Esophagus mucosa (tissue), 1 donor: ENCODE measurements at places on chromosomes 11 and 22.

DNA sequence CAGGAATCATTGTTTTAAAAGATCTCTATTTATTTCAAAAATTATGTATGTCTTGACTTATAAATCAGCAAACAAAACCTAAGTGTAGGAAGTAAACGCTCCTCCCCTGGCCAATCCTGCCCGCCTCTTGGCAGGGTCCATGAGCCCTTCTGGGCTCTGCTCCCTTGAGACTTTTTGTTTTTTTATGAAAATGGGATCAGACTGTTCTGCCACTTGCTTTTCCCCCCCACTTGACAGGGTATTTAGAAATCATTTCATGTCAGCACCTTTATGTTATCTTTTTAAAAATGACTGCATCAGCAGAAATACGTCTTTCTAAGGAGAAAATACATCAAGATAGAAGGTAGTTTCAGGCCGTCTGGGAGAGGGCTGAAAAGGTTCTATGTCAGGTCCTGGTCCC, 35.6 kb downstream of the FBLN1 start:
- no peak for ATAC-seq

GRCh38 chr11:130732476-130732875, 183.8 kb downstream of the SNX19 start:
- no peak for ATAC-seq

- no peak for ATAC-seq
These were observed 53.1 kb downstream of the WNT7B start for GRCh38 chr22:45923835-45924234.

- no peak for ATAC-seq
These were observed 11.8 kb downstream of the ABTB2 start for GRCh38 chr11:34345991-34346480.

GRCh38 chr11:76153571-76153923, 52.8 kb downstream of the WNT11 start:
- no peak for ATAC-seq

GRCh38 chr11:36326524-36327419, 30.7 kb downstream of the PRR5L start:
- ATAC-seq, result no peak

DNA sequence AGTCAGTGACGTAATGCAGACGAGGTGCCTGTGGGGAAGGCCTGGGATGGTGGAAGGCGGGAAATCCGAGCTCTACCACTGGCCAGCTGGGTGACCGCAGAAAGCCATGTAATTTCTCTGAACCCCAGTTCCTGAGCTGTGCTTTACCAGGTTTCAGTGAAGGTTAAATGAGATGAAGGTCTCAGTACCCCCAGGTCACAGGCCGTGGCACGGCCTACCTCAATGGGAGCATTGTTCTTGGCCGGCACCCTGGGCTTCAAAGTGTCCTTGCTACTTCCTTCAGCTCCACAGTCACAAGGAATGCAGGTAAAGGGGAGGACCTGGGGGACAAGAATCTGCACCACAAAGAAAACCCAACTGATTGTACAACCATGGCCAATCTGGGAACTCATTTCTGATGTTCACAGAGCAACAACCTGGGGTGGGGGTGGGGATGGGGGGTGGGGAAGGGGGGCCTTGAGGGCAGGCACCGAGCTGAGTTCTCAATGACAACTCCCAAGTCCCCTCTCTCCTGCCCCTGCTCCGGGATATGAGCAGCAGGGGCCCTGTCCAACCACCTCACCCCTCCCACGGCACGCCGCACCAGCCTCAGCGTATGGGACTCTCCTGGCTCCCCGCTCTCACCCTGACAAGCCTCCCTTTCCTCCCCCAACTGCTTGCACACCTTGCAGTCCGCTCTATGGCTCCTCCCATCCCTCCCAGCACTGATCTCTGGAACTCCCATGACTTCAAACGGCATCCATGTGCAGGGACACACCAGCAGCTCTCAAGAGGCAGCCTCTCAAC, 59.1 kb upstream of the ARFGAP3 start:
- peak; percentile 21 for ATAC-seq

- ATAC-seq, result no peak
These were observed 321.6 kb downstream of the AASDHPPT start for GRCh38 chr11:106399076-106399511.

DNA sequence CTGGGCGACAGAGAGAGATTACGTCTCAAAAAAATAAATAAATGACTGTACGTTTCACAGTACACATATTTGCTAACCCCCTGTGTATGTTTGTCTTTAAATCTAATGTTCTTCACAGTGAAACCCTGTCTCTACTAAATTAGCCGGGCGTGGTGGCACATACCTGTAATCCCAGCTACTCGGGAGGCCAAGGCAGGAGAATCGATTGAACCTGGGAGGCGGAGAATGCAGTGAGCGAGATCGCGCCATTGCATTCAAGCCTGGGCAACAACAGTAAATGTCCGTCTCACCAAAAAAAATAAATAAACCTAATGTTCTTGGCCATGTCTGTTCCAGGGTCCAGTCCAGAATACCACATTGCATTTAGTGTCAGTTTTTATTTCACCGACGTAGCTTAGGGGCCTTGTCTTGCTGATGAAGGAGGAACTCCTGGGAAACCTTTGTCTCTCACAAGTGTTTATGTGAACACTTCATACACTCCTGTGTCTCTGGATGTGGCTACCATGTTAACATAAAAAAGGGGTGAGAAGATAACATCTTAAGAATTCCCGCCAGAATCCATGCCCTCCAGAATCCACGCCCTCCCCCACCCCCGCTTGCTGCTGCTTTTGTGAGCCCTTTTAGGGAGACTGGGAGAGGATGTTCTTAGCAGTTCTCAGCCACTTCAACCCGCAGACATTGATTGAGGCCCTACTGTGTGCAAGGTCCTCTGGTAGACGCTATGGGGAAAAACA, 5.0 kb upstream of the SERHL2 start:
- no peak for ATAC-seq

- no peak for ATAC-seq
These were observed 31.8 kb upstream of the FLI1 start for GRCh38 chr11:128662076-128662475.

GRCh38 chr11:73160005-73160760, 18.1 kb upstream of the FCHSD2 start:
- ATAC-seq, result no peak

DNA sequence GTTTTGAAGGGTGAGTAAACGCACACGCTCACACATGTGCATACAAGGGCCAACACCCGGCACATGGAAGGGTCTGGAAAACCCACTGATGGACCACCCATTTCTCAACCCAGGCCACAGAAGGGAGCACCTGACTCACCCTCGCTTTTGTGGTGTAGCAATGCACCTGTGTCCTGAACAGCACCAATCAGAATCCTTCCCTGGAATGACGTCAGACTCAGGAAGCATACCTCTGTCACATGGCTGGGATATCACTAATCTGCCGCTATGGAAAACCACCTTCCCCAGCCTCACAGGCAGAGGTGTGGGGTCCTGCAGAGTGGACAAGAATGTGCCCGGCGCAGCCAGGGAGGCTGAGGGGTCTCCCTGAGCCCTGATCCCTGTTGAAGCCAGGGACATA, 9.0 kb upstream of the OSM start:
- peak; percentile 6 for ATAC-seq

DNA sequence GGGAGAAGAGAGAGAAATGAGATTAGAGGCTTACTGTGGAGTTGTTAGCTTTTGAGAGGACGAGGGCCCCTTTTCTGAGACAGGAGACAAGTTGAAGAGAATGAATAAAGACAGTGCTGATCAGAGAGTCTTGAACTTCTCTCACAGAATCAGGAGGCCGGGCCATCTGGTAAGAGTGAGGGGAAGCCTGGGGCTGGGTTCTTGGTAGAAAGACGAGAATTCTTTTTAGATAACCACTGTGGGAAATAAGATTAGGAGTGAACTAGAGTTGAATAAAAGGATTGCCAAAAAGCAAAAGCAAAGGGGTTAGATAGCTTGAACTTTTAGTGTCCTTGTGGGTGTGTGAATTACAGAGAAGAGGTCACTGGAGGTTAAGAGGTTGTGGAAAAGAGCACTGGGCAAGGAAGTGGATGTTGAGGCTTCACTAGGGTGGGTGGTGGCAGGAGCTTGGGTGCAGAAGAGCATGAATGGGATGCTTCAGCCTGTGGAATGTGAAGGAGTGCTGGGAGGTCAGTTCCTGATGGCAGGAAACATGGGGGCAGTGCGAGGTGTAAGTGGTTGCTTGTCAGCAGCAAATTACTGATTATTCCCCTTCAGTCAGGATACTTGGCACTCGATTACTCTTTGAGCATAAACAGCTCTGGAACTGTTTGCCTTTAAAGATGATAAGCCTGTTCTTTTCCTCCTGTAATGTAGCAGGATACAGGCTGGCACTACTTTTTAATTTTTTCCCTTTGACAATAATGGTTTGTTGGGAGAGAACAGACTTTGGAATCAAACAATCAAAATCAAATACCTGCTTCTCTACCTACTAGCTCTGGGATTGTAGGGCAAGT, 98.3 kb downstream of the ARHGAP42 start:
- no peak for ATAC-seq

DNA sequence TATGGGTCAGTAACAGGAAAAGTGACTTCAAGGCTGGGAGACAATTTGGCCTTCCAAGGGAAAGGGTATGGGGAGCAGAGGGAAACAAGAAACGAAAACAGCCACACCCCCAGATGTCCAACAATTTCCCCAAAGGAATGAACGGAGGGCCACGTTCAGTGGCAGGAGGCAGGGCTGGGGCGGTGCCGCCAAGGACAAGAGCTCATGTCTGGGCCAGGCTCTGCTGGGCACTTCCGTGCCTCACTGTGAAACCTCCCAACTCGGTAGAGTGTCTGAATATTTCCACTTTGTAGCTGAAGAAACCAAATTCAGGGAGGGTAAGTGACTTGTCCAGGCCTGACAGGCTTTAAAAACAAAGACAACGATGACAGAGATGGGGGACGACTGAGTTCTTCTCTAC, 11.9 kb downstream of the IFT27 start:
- ATAC-seq, result peak; percentile 59

GRCh38 chr11:11445441-11446185, 92.6 kb upstream of the CSNK2A3 start:
- no peak for ATAC-seq

DNA sequence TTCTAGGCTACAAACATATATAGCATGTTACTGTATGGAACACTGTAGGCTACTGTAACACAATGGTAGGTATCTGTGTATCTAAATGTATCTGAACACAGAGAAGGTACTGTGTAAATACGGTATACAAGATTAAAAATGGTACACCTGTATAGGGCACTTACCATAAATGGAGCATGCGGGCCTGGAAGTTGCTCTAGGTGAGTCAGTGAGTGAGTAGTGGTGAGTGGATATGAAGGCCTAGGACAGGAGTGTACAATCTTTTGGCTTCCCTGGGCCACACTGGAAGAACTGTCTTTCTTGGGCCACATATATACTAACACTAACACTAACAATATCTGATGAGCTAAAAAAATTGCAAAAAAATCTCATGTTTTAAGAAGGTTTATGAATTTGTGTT, 21.4 kb downstream of the RNF141 start:
- ATAC-seq, result no peak

GRCh38 chr22:33569559-33569958, 350.7 kb downstream of the LARGE1 start:
- no peak for ATAC-seq

DNA sequence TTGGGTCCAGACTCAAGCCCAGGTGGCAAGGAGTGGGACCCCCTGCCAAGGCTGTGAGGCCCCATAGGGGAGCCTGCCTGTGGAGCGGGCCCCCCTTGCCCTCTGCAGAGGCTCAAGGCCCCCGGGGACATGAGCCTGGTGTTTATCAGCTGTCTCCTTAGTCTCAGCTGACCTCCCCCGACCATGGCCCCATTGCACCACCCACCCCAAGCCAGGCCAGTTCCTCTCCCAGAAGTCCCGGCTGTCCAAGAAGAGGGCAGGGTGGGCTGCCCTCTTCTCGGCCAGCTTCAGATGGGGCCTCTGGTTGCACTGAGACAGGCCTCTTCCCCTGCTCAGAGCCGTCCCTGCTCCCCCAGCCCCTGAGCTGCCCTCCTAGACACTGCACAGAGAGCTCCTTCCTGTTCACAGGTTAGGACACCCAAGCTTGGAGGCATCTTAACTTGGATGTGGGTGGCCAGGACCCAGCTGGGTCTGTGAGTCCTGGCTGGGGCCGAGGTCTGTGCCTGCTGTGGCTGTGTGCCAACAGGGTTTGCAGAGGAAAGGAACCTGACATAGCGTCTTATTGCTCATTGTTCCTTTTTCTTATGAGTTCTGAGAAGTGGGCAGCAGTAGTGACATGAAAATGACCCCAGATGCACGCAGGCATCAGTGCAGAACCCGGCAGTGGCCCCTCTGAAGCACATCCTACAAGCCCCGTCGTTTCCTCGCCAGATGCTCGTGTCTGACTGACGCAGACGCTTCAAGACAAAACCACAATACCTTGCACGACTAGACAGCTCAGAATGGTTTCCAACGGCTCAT, 5.4 kb downstream of the TRABD start:
- peak; percentile 3 for ATAC-seq

DNA sequence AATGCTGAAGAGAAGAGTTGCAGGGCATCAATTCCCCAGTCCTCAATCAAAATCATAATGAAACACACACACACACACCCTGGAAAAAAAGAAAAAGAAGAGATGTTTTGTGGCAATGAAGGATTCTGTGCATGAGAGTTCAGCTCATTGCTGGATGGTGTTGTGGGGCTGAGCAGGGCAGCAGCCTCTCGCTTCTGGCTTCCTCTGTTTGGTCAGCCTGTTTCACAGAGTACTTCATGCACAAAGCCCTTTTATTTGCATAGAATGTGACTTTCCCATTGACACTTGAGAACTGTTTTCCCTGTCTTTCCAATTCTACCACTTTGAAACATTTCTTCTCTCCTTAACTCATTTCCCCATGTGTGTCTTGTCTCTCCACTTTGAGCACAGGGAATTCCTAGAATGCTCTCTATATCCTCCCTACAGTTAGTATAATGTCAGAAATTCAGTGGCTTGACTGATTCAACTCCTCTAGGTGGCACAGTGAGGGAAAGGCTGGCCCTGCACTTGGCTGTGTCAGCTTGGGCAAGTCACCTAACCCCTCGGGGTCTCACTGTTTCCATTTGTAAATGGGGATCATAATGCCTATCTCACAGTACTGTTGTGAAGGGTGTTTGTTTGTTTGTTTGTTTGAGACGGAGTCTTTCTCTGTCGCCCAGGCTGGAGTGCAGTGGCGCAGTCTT, 25.4 kb upstream of the BSX start:
- no peak for ATAC-seq

GRCh38 chr11:34977089-34977912, 60.9 kb downstream of the PDHX start:
- no peak for ATAC-seq
